ENCODE measurements at places on chromosomes 5 and 9.

GRCh38 chr9:87787735-87788134 is 61.8 kb downstream of the CTSL start:
- no peak for DNase-seq

GRCh38 chr5:61245936-61246335 is 83.7 kb upstream of the SMIM15 start:
- DNase-seq: no peak

GRCh38 chr9:78189001-78189400 is 46.9 kb upstream of the CEP78 start:
- no peak for DNase-seq

GRCh38 chr9:137465000-137465719 is 6.0 kb upstream of the NSMF start:
- DNase-seq: no peak

GRCh38 chr5:129171194-129171944 is 76.8 kb downstream of the ISOC1 start:
- no peak for DNase-seq

GRCh38 chr9:89528540-89528939 is 30.6 kb upstream of the SEMA4D start:
- DNase-seq: no peak

- no peak for DNase-seq
Measured at GRCh38 chr9:13491138-13491492, 211.6 kb upstream of the MPDZ start.

- DNase-seq: no peak
Measured at GRCh38 chr9:109315480-109316206, 5.2 kb downstream of the EPB41L4B start.

GRCh38 chr5:97636766-97637165 is 453.7 kb upstream of the RIOK2 start:
- DNase-seq: no peak

DNA sequence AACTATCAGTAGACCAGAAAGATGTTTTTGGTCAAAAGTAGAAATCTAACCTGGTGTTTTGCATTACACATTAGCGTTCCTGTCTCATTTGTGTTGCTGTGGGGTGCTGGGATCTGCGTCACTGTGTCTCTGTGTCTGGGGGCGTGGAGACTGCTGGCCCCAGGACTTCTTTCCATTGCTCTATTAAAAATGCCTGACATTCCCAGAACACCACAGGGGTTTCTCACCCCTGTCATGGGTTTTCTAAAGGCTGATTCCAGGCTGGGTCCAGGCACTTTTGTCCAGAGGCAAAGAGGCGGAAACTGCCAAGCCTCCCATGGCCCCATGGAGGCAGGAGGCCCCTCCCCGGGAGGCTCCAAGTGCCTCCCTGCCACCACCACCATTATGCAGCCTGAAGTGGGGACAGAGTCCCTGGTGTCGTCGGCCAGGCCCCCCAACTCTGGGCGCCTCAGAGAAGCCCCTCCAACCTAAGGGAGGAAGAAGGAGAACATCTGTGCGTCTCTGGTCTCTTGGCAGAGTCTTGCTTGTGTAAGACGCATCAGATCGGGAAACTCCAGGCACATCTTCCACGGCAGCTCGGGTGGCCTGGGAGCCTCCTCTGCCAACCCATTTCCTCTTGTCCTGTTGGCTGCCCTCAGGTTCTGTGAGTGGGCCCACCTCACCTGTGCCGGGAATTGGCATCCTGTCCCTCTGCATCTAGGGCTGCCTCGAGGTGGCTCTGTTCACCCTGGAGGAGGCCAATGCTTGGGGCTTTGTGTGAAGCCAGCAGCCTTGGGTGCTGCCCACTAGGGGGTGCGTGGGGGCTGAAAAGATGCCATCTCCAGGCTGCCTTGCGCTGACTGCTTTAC is 13.8 kb upstream of the PLEKHG4B start:
- no peak for DNase-seq

GRCh38 chr9:557601-558201 is 283.8 kb upstream of the DMRT1 start:
- no peak for DNase-seq

DNA sequence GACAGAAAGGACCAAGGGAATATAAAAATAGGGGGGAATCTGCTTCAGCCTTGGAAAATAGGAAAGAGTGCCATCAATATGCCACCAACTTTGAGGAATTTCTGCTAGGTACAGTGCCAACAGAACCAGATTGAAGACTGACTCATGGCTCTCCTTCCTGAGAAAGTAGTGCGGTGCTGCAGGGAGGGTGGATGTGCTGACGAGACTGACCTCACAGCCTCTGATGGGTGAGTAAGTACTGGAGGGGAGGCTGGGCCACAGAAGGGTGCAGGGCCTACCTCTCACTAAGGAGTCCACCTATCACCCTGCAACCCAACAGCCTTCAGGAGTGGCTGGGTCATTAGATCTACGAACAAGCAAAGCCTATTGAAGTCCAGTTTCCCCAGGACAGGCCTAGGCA is 187.6 kb downstream of the GABBR2 start:
- DNase-seq: no peak

DNA sequence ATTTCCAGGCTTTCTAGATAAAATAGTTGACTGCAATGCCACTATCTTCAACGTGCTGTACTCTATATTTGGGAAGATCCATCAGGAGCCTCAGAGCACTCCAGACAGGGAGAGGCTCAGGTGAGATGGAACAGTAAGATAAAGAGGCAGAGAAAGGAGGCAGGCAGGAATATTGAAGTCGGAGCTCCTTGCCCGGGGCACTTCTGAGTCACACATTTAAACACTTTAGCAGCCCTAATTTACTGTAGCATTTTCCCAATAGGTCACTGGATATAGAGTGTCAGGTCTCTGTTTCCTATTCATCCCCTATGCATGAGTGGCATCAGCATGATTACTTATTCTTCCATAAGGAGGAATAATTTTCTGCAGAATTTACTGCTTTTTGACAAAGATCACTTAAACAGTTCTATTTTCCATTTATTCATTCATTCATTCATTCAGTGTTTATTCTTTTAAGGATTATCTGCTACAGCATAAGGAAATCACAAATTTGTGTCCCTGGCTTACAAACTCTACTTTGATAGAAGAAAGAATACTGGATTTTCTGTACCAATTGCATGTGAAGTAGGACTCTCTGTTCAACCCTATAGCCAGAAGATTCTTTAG is 170.7 kb downstream of the MAPKAP1 start:
- DNase-seq: no peak

- DNase-seq: no peak
Measured at GRCh38 chr5:80191991-80192398, 63.9 kb downstream of the SERINC5 start.

- no peak for DNase-seq
Measured at GRCh38 chr5:78587081-78587774, 61.3 kb downstream of the LHFPL2 start.

- no peak for DNase-seq
Measured at GRCh38 chr5:137129886-137130680, 369.0 kb downstream of the SPOCK1 start.
